ENCODE measurements at places on chromosomes 13 and 19.
A peak's percentile ranks its signal among the peaks of the same experiment; 100 is the strongest.

GRCh38 chr19:37948362-37948761 lies 41.4 kb downstream of the SIPA1L3 start:
- DNase-seq, result no peak

- DNase-seq, result no peak
These were observed 209.8 kb downstream of the FGF14 start for GRCh38 chr13:102191951-102192502.

GRCh38 chr19:33432015-33432414 lies 58.5 kb downstream of the CEBPG start:
- no peak for DNase-seq

GRCh38 chr19:57675881-57676280 lies 5.9 kb upstream of the ZNF551 start:
- no peak for DNase-seq

DNA sequence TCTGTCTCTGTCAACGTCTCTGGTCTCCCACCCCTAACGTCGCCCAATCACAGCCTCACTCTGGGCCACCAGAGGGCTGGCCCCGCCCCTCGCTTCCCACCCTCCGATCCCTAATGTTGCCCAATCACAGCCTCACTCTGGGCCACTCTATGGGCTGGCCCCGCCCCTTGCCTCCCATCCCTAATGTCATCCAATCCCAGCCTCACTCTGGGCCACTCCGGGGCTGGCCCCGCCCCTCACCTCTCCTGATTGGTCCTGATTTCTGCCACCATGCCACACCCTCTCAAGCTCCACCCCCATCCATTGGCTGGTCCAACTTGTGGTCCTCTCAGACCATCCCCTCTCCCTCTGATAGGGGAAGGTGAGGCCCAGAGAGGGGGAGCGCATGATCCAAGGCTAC lies 24.9 kb downstream of the CELF5 start:
- no peak for DNase-seq

- no peak for DNase-seq
These were observed 5.4 kb upstream of the MTRF1 start for GRCh38 chr13:41268764-41269163.

- peak; percentile 71 for DNase-seq
These were observed 3.7 kb upstream of the SPIB start for GRCh38 chr19:50414864-50415660.

DNA sequence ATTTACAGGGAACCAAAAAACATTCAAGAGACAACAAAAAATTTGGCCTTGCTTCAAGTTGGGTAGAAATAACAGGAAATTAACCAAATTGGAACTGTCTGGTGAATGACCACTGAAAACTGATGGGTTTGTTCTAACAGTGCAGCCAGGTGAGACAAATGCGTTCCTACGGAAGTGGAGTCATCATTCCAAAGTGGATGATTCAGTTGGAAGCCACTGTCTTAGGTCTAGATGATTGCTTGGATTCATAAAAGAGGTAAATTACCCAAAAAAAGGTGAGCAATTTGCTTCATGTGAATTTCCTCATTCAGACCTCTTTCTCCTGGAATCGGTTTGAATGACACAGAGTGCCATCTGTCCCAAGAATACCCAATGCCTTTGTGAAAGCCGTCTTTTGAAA lies 87.1 kb upstream of the IPO5 start:
- DNase-seq, result no peak

- DNase-seq, result no peak
These were observed 30.8 kb upstream of the RFC3 start for GRCh38 chr13:33787051-33787591.

- DNase-seq, result peak; percentile 25
These were observed 589 bp downstream of the R3HDM4 start for GRCh38 chr19:912181-913079.

GRCh38 chr13:31000889-31001288 lies 68.4 kb downstream of the TEX26 start:
- no peak for DNase-seq

DNA sequence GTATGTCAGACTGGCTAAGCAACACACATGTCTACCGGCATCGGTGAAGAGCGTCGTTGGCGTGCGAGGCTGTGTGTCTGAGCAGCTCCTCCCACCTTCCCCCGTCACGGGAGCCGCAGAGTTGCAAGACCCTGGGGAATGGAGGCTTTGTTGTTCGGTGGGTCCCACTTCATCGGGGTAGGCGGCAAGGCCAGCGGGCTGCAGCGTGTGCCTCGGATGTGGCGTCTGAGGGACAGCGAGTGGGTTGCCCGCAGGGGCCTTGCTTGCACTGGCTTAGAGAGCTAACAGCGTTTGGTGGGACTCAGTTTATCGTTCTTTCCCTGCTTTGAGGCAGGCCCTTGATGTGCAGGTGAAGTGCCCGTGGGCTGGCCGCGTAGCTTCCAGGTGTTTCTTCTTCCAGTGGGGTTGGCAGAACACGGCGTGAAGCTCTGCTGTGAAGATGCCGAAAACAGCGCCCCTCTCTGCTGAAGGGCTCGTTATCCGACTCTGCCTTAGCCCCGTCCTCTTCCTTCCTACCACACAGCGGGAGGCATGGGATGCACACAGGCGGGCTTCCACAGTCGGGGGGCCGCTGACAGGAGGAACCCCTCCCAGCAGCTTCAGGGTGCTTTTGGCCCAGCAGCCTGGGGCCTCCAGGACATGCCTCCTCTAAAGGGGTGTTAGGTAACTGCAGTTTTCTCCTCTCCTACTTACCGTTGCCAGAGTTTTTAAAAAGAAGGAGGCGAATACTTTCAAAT lies 85.2 kb downstream of the ATP11A start:
- no peak for DNase-seq

GRCh38 chr19:47269596-47269995 lies 5.1 kb upstream of the INAFM1 start:
- no peak for DNase-seq

DNA sequence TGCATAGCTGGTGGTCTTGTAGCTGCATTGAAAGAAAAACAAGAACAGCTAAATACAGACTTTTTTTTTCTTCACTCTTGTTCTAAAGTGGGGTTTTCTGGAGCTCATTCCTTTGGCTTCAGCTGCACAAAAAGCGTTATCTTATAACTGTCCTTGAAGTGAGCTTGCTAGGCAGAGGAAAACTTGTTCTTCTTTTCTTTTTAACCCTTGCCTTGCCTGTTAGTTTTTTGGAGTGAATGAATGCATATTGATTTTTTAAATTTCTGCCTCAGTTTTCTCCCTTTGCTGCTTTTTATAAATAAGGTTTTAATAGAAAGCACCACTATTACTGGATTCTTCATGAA lies 1.5 kb downstream of the ZNF765 start:
- DNase-seq, result no peak

DNA sequence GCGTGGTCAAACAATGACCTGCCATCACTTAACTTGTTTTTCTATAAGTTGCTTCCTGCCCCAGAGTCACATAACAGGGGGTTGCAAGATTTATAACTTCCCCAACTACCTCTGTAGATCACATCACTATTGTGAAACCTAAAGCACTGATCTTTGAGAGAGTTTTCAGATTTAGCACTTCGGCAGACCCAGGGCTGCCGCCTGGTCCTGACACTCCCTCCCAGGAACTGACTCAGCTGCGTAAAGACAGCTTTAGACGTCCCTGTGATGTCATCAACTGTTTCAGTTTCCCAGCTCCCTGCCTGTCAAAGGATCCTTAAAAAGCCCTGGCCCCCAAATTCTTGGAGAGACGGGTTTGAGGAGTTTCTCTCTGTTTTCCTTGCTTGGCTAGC lies 33.3 kb downstream of the IGFL2 start:
- DNase-seq, result no peak

DNA sequence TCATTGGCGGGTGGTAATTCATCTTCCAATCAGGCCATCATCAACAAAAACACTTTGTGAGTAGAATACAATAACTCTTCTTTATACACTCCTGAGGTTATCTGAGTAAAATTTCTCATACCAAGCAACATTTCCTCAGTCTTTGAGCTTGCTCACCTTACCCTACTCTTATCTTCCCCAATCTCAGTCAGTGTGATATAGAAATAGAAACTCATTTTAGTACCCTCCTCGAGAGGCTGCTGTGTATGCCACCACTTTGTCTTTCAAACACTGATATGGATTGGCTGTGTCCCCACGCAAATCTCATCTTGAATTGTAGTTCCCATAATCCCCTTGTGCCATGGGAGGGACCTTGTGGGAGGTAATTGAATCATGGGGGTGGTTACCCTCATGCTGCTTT lies 209.7 kb downstream of the RBM26 start:
- no peak for DNase-seq

- no peak for DNase-seq
These were observed 15.3 kb downstream of the ARHGEF1 start for GRCh38 chr19:41898235-41898634.

DNA sequence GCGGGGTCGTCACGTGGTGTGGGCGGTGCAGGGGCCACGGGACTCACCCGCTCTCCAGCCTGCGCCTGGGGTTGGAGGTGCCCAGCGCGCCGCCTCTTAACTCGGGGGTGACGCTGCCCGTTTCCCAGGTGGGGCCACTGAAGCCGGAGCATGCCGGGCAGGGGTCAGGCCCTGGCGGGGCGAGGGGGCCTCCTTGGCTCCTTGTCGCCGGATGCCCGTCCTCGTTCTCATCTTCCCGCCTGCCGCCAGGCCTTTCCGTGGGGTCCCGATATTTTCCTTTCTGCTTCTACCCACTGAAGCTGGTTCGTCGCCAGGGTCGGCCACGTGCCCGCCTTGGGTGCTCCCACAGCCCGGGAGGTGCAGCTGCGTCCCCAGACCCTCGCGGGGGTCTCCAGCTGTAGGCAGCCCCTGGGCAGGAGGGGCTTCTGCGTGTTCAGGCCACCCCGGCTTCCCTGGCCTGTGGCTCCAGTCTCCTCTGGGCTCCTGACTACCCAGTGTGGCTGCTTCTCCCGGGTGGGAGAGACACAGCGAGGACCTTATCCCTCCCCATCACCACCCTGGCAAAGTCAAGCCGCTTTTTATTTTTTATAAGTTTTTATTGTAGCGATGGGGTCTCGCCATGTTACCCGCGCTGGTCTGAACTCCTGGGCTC lies 772 bp downstream of the FAM174C start:
- DNase-seq, result no peak

DNA sequence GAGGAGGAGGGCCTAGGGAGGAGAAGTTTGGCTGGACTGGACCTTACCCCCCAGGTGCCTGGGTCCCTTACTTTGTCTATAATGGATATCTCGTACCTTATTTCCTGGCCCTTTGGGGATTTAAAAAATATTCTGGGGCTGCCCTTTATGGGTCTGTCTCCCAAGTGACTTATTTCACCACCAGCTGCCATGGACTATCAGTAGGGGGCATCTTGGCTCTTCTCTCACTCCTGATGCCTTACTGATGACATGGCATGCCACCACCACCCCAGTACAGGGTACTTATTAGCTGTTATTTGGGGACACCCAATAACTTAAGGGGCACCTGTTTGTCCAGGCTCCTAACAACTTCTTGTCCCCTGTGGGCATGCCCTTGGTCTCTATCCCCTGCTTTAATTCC lies 38.0 kb downstream of the NFIX start:
- DNase-seq, result no peak

DNA sequence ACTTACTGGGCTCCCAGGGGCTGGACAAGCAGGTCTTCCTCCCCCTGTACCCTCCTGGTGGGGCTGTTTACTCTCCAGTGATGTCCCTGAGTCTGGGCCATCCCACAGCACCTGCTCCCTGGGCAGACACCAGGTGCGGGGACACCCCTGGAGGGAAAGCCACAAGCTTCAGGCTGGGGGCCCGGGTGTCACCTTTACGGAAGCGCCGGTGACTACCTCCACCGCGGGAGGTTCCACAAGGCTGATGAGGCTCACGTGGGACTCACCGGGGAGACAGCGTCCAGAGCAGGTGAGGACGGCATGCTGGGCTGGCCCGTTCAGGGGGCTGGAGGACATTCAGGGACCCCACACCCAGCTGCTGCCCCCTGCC lies 24.9 kb downstream of the NFILZ start:
- peak; percentile 12 for DNase-seq

DNA sequence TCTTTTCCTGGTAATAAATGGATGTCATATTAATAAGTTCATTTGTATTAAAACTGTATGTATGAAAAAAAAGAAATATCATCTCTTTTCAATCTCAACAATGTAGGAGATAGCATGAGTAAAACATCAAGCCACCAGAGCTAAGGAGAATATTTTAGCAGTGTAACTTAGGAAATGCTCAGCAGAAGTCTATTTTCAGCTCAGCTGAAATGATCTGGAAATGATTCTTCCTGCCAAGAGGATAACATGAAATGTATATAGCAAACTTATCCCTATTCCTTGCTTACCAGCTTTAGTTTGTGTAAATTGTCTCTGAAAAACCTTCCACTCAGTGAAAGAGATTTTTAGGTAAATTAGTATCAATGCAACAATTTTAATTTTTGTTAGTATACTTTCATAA lies 1194.4 kb downstream of the SLITRK1 start:
- DNase-seq, result no peak
